Dermis microvascular lymphatic vessel endothelial cell (primary cell): ENCODE measurements at places on chromosomes 6 and 20.

GRCh38 chr6:7673063-7673536 lies 52.8 kb upstream of the BMP6 start:
- DNase-seq = peak; percentile 29

- no peak for DNase-seq
Measured at GRCh38 chr20:38873050-38873581, 53.1 kb upstream of the FAM83D start.

- DNase-seq = no peak
Measured at GRCh38 chr6:163036160-163036645, 308.4 kb downstream of the PACRG start.

- no peak for DNase-seq
Measured at GRCh38 chr6:43296780-43297497, 1.1 kb upstream of the SLC22A7 start.

- DNase-seq = no peak
Measured at GRCh38 chr6:105849746-105850145, 236.4 kb upstream of the PRDM1 start.

GRCh38 chr20:19375801-19376200 lies 163.4 kb downstream of the SLC24A3 start:
- DNase-seq = no peak

- DNase-seq = peak; percentile 19
Measured at GRCh38 chr6:31143148-31143547, 4.3 kb upstream of the PSORS1C2 start.

DNA sequence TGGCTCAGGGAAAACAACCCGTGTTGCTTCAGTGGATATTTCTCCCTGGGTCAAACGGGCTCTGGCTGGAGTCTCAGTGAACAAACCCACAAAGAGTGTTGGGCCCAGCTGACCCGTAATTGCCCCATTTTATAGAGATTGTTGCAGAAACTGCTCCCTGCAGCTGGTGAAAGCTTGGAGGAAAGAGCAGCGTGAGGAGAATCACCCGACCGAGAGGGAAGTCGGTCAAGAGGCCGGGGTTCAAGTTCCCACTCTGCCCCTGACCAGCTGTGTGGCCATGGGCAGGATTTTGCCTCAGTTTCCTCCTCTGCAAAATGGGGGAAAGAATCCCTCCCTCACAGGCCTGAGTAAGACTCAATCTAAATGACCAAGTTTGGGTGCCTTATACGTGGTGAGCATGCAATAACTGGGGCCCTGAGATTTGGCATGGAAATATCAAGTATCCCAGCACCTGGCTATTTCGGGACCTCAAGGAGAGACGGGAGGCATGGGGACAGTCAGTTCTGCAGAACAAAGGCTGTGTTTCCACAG lies 1.7 kb upstream of the TGM2 start:
- DNase-seq = no peak

DNA sequence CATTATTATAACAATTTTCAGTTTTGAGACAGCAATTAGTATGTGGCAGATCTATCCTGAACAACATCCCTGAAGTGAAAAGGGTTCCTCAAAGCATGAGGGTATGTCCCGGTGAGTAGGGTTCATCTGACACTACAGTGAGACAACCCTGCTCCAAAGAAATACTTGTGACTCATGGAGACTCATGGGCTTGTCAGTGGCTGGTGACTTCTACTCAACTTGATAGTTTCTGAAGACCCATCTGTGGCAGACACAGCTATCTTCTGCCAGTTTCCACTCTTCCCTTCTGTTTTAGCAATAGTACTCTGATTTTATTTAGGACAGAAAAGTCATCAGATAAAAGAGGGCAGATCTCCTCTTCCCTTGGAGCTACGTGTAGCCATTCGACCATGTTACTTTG lies 41.4 kb downstream of the MAP3K7 start:
- DNase-seq = no peak

- DNase-seq = peak; percentile 11
Measured at GRCh38 chr6:123316733-123317323, 319.9 kb downstream of the TRDN start.

- DNase-seq = no peak
Measured at GRCh38 chr6:26214803-26215584, 127.8 kb downstream of the HFE start.

- DNase-seq = no peak
Measured at GRCh38 chr6:10613723-10614122, 80.7 kb downstream of the C6orf52 start.

GRCh38 chr6:133441491-133441890 lies 200.3 kb downstream of the EYA4 start:
- no peak for DNase-seq

DNA sequence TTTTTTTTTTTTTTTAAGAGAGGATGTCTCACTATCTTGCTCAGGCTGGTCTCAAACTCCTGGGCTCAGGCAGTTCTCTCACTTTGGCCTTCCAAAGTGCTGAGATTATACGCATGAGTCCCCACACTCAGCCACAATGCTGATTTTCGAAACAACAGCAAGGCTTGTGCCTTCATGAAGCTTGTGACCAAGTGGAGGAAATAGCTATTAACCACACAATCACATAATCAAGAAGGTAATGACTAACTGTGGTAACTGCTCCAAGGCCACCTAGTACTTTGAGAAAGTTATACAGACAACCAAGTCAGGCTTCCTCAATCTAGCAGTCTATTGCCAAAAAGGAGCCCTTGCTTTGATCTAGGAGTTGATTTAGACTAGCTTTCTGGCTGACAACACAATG lies 46.3 kb downstream of the SOD2 start:
- DNase-seq = no peak

DNA sequence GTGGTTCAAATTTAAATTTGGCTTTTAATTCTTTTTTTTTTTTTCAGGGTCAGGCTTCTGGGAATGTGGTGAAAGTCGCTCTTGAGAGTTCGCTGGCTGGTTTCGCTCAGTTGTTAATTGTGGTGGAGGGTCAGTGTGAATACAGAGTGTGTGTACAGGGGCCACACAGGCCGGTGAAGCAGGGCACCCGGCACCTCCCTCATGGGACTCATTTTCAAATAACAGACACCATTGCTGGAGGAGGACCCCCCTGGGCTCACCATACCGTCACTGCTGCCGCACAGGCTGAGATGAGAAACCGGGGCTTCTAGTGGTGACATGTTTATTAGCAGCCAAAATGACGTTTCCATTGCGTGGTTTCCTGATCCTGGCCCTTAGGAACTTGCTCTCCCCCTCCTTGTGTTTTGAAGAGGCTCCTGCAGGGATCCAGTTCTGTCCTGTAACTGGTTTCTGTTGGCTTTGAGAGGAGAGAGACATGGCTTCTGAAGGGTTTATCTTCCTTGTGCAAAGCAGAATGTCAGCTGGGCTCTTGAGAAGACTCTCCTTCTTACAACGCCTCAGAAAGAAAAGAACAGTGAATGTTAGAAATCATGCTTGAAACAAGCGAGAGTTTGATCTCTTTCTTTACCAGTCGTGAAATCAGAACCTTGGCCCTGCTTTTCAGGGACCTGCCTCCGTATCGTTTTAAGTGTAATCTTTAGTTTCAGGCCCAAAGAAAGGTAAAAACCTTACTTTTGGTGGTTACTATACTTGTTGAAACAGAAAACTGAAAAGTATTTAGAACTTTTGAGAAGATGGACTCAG lies 37.8 kb downstream of the DUSP22 start:
- DNase-seq = no peak

DNA sequence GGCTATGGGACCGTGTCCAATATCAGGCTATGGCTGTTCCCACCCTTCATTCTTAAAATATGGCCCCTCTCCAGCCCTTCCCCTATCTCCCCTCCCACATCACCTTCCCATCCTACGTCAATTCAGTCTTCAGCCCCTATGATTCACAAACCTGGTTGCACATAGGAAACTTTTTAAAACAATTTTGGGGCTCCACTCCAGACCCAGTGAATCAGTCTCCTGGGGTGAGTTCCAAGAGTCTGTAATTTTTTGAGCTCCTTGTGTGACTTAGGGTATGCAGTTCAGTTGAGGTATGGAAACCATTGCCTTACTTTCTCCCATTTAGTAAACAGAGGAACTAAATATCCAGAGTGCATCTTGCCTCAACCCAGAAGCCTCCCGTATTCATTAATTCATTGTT lies 5.5 kb downstream of the HNF4A start:
- DNase-seq = no peak
